ENCODE measurements at places on chromosomes 7 and 10.

GRCh38 chr7:2802101-2802500 is 42.0 kb downstream of the GNA12 start:
- peak; percentile 75 for DNase-seq

- DNase-seq, result no peak
Measured at GRCh38 chr7:99380823-99381663, 6.5 kb downstream of the ARPC1B start.

DNA sequence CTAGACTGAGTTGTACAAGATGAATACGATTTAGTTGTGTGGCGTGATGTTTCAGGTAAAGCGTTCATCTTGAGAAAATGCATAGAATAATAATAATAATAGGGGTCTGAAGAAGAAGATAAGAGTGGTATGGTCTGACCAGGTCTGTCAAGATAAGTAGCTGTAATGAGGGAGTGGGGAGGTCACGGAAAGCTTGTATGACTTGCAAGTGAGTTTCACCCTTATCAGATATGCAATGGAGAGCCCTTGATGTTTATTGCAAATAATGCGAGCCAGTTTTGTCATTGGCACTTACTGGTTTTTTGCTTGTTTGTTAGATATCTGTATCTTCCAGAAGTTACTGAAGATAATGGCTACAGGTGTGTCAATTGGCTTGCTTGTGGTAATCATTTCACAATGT is 611.5 kb downstream of the CNTNAP2 start:
- no peak for DNase-seq

DNA sequence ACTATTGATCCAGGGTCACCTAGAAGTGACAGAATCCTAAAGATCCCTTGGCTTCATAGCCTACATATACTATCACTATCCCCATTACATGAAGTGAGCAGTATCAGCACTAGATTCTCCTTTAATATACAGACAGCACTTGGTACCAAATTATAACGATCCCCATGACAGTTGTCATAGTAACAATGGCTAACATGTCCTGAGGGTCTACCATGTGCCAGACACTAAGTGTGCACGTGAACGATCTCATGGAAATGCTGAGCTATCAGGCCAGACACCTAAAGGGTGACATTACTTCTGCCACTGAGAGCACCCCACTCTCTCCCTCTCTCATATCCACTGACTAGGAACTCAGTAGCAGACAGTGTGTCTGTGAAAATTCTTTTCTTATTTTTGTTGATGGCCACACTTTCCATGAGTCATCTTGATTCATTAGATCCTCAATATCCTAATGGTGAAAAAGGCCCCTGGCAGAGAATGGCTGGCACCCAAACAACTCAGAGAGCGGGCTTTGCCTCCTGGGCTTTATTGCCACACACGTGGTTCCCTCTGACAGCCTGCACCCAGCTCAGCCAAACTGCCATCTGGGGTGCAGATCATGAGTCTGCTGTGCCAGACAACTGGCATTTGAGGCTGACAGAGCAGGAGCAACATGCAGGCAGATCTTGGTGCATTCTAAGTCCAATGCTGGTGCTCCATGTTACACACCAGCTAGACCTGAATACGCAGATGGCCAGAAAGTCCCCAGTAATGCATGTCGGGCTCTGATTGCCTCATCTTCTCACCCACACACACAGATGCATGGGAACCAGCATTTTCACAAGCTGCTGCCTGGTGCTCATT is 176.3 kb downstream of the DGKI start:
- DNase-seq, result peak; percentile 86

GRCh38 chr7:100465299-100465698 is 1.2 kb upstream of the SPACDR start:
- peak; percentile 53 for DNase-seq
